AG20443 (cell line): ENCODE measurements at places on chromosomes 4 and X.

GRCh38 chr4:171846232-171846631 lies 33.0 kb downstream of the GALNTL6 start:
- peak; percentile 38 for DNase-seq

GRCh38 chr4:138301536-138301935 lies 59.4 kb upstream of the SLC7A11 start:
- no peak for DNase-seq

DNA sequence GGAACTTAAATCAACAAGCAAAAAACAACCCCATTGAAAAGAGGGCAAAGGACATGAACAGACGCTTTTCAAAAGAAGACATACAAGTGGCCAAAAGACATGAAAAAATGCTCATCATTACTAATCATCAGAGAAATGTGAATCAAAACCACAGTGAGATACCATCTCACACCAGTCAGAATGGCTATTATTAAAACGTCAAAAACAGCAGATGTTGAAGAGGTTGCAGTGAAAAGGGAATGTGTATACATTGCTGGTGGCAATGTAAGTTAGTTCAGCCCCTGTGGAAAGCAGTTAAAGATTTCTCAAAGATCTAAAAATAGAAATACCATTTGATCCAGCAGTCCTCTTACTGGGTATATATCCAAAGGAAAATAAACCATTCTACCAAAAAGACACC lies 22.6 kb downstream of the RTL9 start:
- no peak for DNase-seq

- no peak for DNase-seq
Measured at GRCh38 chrX:150842198-150842685, 56.2 kb downstream of the CD99L2 start.

DNA sequence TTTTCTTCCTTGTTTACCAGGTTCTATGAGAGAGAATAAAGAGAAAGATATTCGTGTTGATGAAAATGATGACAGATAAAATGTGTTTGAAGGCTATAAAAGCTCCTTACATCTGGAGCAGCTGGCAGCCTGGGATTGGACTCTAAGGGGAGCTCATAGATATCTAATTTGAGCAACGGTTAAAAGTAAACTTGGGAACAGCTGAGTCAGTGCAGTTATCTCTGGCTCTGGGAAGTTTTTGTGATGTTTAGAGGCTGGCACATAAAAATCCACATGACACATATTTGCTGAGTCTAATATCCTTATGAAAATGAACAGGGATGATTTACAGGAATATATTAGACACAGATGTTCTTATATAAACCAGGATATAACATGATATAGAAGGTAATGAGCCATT lies 331.8 kb upstream of the TENM3 start:
- DNase-seq, result peak; percentile 18

GRCh38 chrX:31331928-31332327 lies 260.1 kb upstream of the FTHL17 start:
- DNase-seq, result no peak

DNA sequence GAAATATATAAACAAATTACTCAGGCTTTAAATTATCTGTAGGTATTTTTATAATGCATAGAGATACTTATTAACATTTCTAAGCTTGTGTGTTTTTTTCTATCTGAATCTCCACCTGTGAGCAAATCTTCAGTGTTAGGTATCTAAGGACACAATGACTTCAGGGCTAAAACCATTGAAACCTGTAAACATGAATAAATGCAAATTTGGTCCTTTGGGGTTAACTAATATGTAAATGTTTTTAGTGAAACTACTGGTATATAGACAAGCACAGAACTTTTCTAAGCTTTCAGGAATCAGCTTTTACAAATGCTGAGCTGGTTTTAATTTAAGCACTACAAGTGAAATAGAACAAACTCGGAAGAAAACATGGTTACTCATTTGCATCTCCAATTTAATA lies 147.9 kb downstream of the FBXO8 start:
- no peak for DNase-seq

GRCh38 chrX:13754765-13755164 lies 20.2 kb downstream of the OFD1 start:
- no peak for DNase-seq

DNA sequence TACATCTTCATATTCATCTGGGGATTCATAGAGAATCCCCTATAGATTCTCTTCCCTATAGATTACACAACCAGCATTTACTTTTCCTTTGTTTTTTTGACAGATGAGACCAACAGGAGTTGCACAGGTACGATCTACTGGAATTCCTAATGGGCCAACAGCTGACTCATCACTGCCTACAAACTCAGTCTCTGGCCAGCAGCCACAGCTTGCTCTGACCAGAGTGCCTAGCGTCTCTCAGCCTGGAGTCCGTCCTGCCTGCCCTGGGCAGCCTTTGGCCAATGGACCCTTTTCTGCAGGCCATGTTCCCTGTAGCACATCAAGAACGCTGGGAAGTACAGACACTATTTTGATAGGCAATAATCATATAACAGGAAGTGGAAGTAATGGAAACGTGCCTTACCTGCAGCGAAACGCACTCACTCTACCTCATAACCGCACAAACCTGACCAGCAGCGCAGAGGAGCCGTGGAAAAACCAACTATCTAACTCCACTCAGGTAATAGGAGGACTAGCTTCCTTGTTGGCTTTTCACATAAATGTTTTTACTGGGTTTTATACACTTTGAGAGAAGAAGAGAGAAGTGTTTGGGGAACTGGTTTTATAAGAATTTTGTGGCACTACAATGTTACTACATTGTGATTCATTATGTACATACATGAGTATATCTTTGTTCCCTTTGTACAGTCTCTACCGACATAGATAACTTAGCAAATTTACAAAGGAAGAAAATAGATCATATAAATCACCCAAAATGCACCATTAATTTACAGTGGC lies 137.2 kb downstream of the DIPK2B start:
- DNase-seq, result no peak

- DNase-seq, result no peak
Measured at GRCh38 chrX:93874554-93874953, 200.5 kb downstream of the FAM133A start.

DNA sequence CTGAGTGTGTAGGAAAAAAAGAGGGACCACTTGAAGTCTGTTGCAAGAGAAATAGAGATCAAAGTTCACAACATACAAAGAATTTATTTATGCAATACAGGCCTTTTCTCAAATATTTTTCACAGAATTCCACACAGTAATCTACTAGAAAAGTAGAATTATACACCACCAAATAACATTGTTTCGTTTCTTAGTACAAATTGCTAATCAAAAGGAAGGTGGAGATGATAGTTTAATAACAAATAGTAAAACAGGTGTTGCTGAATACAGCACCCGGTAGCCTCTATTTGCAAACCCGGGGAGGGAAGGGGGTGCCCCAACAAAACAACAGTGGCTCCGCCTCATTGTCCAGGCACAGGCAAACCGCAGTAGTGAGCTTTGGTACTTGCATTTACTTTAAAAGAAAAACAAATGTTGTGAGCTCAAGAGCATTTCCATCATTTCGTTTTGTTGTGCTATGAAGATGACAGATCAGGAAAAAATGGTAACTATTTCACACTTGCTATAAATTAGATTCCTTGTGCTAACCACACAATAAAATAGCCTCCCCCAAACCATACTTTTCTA lies 186.4 kb downstream of the DCLK2 start:
- peak; percentile 21 for DNase-seq

DNA sequence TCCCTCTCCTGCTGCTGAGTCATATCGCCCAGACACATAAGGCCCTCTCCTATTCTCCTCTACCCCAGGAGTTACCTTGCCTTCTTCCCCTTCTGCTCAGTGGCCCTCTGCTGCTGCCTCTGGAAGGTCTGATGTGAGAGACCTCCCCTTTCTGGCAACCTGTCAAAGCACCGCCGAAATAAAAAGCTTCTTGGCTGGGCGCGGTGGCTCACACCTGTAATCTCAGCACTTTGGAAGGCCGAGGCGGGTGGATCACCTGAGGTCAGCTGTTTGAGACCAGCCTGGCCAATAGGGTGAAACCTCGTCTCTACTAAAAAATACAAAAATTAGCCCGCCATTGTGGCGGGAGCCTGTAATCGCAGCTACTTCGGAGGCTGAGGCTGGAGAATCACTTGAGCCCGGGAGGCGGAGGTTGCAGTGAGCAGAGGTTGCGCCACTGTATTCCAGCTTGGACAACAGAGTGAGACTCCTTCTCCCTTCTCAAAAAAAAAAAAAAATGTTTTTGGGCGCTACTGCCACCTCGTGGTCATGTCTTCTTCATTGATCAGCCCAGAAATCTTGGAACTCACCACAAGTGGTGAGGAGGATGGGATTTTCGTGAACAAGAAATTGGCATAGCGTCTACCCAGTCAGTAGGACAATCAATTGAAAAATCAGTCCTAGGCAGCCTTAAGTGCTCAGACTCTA lies 8.6 kb upstream of the ZXDA start:
- peak; percentile 12 for DNase-seq

DNA sequence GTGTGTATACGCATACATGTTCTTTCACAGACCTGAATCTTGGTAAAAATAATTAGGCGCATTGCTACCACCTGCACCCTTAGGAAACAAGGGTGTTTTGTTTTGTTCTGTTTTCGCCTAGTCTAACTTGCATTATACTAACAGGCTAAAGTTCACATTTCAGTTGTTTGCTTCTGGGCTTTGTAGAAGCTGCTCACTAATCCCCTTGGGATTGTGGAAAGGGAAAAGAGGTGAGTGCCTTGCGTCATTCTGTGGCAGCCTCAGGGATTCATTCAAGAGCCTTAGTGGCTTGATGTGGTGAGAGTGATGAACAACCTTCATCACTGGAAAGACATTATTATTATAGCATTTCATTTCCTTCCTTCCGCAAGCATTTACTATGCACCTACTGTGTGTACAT lies 331.1 kb downstream of the ADGRL3 start:
- no peak for DNase-seq

DNA sequence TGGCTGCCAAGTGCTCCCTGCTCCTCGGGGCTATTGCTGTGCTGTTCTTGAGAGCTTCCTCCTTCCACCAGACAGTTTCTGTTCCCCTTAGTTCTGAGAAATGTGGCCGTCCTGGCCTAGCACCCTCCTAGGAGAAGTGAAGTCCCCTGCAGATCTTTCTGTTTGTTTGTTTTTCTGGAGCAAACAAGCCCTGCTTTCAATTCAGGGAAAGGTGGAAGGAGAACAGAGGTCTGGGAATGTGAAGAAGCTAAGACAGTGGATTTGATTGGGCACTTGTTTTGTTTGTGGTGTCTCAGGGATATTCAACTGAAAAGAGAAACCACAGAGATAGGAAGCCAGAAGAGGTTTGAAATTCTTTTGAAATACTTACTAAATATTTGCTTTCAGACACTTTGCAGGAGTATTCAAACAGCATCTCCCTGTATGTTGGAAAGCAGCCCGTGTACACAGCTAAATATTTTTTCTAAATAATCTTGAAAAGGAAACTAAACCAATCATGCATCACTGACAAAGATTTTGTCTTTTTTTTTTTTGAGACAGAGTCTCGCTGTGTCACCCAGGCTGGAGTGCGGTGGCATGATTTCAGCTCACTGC lies 36.5 kb upstream of the PPM1K start:
- DNase-seq, result peak; percentile 28

- no peak for DNase-seq
Measured at GRCh38 chr4:12724510-12724909, 759.6 kb downstream of the RAB28 start.

DNA sequence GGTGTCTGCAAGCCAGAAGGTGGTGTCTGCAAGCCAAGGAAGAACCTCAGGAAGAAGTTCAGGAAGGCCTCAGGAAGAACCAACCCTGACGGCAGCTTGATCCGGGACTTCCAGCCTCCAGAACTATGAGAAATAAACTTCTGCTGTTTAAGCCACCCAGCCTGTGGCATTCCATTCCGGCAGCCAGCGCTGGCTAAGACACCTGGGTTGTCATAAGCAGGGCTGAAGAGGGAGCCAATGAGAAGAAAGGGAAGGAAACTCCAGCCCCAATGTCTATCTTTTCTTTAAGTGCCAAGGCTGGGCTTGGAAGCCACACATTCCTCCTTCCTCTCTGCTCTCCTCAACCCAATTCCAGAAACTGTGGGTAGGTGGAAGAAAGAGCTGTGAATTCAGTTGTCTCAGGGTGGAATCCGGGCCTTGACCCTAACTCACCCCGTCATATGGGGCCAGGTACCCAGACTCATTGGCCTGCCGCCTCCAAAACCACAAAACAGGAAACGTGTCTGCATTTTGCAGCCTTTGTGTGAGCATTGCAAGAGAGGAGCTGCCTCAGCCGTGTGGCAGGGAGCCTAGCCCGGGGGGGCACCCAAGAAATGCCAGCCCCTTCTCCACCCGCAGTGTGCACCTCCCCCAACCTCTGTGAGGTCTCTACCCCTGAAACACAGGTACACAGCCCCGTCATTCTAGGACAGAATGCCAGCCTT lies 26.8 kb downstream of the CRMP1 start:
- DNase-seq, result no peak

- DNase-seq, result no peak
Measured at GRCh38 chr4:181291615-181292014, 951.6 kb upstream of the TENM3 start.

- DNase-seq, result no peak
Measured at GRCh38 chr4:6595897-6596537, 21.0 kb downstream of the MAN2B2 start.

DNA sequence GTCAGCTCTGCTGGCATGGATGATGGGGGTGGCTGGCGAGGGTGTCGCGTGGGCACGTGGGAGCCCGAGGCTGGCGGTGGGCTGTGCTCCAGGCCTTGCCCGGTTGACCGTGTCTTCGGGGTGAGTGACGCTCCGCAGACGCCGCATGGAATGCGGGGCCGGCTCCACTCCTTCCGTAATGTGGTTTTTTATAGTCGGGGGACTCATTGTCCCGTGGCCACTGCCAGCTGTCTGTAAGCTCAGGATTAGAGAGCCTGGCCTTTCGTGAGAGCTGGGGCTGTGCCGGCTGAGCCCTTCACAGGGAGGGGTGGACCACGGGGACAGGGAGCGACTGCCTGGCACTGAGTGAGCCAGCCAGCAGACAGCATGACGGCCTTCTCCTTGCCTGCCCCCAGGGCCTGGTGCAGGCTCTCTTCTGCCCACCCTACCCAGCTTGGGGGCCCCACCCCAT lies 20.4 kb downstream of the DOK7 start:
- peak; percentile 80 for DNase-seq

DNA sequence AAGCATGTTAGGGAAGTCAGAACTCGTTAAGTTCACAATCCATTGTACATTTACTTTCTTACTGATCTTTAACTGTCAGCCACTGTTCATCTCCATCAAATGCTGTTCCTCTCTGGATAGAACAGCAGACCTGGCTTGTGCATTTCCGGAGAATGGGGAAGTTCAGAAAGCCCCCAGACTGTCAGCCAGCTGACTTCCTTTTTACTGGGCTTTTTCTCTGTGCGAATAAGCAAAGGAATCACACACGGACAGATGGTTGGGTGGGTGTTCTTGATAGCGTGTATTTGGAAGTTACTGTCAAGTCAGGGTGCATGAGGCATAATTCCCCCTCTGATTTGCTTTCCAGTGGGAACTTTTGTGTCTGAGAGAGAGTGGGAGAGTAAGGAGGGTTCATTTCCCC lies 56.8 kb downstream of the TSPAN7 start:
- no peak for DNase-seq

GRCh38 chrX:276581-277201 lies 4.5 kb upstream of the PLCXD1 start:
- peak; percentile 69 for DNase-seq

GRCh38 chrX:105865709-105866108 lies 43.4 kb downstream of the NRK start:
- no peak for DNase-seq
